ENCODE measurements at places on chromosomes 11 and 22.
A peak's percentile ranks its signal among the peaks of the same experiment; 100 is the strongest.

GRCh38 chr11:57567515-57568329 lies at the start of gene UBE2L6:
UBE2L6 (minus strand) TSS chr11:57567672; CDS start chr11:57567611, 61 bp downstream.
- DNase-seq = peak; percentile 67

DNA sequence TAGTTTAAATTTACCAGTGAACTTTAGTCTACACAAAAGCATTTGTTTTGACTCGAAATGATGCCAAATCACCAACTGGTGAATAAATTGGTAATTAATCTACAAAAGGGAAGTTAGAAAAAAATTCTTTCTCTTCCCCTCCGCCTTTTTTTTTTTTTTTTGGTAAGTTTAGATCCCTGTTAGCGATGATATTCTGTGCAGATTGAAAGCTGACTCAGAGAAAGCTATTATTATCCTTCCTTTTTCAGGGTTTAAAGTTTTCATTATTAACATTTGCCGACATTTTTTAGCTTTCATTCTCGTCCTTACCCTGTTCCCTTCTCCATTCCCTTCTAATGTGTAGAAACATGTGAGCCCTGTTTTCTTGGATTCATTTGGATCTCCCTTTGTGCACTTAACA lies 16.8 kb upstream of the NUP160 start:
- DNase-seq = no peak

DNA sequence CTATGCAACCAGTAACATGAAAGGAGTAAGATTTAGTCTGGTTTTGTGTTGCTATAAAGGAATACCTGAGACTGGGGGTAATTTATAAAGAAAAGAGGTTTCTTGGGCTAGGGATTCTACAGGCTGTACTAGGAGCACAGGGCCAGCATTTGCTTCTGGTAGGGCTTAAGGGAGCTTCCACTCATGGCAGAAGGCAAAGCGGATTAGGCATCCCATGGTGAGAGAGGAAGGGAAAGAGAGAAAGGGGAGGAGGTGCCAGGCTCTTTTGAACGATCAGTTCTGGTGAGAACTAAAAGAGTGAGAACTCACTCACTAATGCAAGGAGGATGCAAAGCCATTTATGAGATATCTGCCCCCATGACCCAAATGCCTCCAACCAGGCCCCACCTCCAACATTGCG lies 283.2 kb downstream of the OPCML start:
- DNase-seq = no peak

- no peak for DNase-seq
Observed at GRCh38 chr11:14819596-14819995, 72.4 kb downstream of the CYP2R1 start.

DNA sequence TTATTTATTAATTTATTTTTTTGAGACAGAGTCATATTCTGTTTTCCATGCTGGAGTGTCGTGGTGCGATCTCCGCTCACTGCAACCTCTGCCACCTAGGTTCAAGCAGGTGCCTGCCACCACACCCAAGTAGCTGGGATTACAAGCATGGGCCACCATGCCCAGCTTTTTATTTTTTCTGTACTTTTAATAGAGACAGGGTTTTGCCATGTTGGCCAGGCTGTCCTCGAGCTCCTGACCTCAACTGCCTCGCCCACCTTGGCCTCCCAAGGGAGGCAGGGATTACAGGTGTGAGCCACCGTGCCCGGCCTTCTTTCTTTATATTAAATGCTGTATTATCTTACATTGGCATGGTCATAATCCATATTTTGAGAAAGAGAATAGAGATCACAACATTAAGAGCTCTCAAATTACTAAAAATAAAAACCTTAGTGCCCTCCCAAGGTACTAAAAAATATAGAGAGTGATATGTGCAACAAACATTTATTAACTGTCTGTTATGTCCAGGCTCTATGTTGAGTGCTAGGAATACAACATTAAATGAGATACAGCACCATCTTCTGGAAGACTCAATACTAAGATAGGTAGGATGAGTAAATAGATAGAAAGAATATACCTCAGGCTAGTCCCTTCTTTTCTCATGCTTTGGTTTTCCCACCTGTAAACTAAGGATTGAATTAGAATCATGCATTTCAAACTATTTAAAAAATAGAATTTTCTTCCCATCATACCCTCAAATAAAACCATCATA lies 84.1 kb downstream of the BBOX1 start:
- DNase-seq = no peak

- DNase-seq = no peak
Observed at GRCh38 chr11:10914050-10914449, 56.2 kb upstream of the ZBED5 start.

- no peak for DNase-seq
Observed at GRCh38 chr11:94583213-94583865, 16.2 kb downstream of the PIWIL4 start.

DNA sequence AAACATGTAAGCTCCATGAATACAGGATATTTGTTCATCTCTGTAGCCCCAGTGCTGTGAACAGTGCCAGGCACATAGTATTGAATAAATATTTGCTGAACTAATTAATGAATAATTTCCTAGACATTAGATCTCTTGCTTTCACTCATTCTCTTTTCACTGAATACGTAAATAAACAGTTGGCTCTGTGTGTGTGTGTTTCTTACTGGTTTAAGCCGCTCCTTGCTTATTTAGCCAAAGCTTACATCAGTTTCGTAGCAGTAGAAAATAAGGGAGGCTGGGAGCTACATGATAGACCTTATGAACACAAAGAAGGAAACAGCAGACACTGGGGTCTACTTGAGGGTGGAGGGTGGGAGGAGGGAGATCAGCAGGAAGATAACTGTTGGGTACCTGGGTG lies 17.2 kb downstream of the KREMEN1 start:
- no peak for DNase-seq

DNA sequence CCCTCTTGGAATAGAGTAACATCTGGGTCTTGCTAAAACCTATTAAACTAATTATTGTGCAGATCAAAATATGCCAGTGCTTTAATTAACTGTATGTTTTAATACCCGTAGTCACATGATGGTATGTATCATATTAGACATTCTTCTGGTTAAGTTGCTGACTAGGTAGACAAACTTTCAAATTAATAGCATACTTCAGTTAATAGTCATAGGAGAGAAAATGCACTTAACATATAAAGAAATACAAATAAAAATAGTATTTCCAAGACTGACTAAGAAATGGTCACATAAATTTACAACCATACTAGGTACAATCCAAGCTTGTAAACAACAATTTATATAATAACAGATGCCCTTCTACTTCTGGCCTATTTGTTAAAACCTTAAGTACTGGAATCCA lies 7.6 kb upstream of the EXPH5 start:
- no peak for DNase-seq

GRCh38 chr11:116823031-116823843 lies at the start of gene APOA4:
APOA4 (minus strand) TSS chr11:116823304; CDS start chr11:116823191, 113 bp downstream.
- DNase-seq = no peak

DNA sequence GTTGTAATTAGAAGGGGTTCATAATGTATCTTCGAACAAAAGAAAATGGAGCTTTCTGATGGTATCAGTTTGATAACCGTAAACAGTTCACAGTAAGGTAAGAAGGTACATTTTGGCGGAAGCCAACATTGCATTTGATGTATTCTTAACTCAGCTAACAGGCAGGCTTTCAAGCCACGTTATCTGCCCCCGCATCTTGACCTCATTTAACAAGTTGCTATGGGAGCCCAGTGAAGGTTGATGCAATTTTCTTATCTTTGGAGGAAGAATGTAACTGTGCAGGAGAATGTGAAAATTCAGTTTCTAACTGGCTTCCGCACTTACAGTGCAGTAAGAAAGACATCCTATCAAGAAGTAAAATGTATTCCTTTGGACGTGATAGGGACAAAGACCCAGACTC lies 110.6 kb downstream of the ETS1 start:
- DNase-seq = no peak

GRCh38 chr22:22179858-22180257 lies 64.7 kb upstream of the VPREB1 start:
- DNase-seq = no peak

GRCh38 chr11:59212744-59213631 lies at the start of gene MPEG1:
MPEG1 (minus strand) TSS chr11:59212927; CDS start chr11:59212865, 62 bp downstream.
- no peak for DNase-seq

- peak; percentile 63 for DNase-seq
Observed at GRCh38 chr11:45097721-45098493, 48.5 kb upstream of the PRDM11 start.

- no peak for DNase-seq
Observed at GRCh38 chr11:81942646-81943045, 791.0 kb downstream of the FAM181B start.

- no peak for DNase-seq
Observed at GRCh38 chr22:37240240-37240940, 3.7 kb downstream of the RAC2 start.

DNA sequence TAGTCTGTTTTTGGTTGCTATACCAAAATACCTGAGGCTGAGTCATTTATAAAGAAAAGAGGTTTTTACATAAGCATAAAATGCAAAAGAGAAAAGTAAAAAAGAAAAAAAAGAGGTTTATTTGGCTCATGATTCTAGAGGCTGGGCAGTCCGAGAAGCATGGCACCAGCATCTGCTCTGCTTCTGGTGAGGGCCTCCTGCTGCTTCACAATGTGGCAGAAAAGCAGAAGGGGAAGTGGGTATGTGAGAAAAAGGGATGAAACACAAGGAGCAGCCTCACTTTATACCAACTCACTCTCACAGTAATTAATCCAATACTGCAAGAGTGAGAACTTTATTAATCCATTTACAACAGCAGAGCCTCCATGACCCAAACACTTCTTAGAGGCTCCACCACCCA lies 47.1 kb downstream of the MTNR1B start:
- no peak for DNase-seq

DNA sequence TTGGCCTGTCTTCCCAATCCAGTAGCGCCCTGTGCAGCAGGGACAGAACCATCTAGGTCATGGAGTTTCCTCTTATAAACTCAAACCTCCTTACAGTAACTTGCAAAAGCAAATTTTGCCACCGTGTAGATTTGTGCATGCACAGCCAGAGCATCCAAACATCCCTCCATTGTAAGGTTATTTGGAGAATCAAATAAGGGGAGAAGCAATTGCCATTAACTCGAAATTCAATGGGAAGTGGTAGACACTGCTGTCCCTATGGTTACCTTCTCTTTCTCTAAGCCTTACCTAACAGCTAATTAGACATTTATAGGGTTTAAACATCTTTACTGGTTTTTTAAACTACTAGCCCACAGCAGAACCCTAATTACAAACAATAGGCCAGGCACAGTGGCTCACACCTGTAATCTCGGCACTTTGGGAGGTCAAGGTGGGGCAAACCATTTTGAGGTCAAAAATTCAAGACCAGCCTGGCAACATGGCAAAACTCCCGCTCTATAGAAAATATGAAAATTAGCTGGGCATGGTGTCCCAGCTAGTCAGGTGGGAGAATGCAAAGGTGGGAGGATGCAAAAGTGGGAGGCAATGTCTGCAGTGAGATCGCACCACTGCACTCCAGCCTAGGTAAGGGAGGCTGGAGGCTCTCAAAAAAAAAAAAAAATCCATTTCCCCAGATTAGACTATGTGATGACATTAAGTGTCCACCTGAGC lies 6.6 kb downstream of the HSPA8 start:
- no peak for DNase-seq

DNA sequence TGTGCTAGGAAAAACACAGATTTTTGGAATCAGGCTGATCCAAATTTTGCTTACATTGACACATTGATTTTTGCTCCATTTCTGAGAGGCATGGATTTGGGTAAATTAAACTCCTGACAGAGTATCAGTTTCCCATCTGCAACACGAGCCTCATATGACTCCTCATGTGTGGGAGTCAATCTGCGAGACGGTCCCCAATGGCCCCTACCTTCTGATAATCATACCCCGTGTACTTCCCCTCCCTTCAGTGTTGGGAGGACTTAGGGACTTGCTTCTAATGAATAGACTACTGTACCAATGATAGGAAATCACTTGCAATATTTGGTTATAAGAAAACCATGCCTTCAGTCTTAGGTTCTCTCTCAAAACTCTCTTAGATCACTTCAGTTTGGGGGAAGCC lies 302.7 kb downstream of the ETS1 start:
- DNase-seq = no peak

DNA sequence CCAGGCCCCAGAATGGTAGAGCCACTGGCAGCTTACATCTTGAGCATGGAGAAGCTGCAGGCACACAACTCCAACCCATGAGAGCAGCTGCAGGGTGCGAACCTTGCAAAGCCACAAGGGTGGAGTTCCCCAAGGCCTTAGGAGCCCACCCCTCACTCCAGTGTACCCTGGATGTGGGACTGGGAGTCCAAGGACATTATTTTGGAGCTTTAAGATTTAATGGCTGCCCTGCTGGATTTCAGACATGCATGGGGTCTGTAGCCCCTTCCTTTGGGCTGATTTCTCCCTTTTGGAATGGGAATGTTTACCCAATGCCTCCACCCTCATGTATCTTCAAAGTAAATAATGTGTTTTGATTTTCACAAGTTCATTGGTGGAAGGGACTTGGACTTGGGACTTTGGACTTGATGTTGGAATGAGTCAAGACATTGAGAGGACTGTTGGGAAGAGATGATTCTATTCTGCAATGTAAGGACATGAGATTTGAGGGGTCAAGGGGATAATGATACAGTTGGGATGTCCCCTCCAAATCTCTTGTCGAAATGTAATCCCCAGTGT lies 1.1 kb upstream of the KRTAP5-7 start:
- no peak for DNase-seq

DNA sequence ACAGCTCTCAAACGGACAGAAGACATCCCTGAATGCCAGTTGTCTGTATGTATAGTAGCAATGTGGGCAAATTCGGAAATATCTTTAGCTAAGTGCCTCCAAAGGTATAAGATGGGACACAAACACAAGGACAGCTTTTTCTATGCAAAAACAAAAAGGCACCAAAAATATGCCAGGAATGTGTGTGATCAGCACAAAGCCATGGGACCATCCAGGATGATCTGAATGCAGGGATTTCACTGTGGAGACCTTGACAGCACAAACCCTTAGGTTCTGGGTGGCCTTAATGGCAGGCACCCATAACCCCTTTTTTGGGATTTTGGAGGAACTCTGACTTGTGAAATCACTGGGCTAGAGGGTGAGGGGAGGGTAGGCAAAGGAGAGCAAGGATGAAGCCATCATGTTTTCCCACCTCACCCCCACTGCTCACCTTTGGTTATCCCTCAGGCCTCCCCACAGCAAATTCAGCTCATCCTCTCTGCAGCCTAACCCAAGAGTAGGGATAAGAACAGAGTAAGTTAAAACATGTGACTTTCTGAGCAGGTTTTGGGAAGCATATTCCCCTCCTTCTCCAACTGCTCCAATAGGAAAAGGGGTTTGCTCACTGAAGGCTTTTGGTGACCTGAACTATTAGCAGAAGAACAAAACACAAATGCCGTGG lies 154.6 kb downstream of the SNX19 start:
- no peak for DNase-seq

GRCh38 chr11:20522536-20522935 lies 76.9 kb upstream of the SLC6A5 start:
- DNase-seq = no peak

- DNase-seq = no peak
Observed at GRCh38 chr11:74465291-74465708, 2.0 kb downstream of the KCNE3 start.

DNA sequence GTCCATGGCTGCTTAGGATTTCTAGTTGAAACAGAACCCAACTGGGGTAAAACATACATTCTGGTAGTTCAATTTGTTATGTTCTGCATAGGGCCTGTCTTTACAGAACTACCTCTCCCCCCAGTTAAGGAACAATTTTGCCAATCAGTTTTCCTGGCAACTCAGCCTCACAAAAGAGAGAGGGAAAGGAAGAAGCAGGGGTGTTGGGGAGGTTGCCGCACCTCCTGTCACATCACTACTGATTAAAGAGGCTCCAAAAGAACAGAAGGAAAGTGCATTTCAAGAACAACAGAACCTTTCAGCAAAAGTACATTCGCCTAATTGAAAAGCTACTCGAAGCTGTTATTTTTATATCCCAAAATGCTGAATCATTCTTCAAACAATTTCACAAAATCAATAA lies 217.6 kb downstream of the CADM1 start:
- DNase-seq = no peak

GRCh38 chr11:128359515-128359914 lies 227.8 kb downstream of the ETS1 start:
- no peak for DNase-seq

All from uterus (tissue), 4 donors.